Activated T-helper 1 cell treated with Interleukin-2 at 50 U/mL for 16 hours (primary cell): ENCODE measurements at places on chromosomes 13 and 19.

DNA sequence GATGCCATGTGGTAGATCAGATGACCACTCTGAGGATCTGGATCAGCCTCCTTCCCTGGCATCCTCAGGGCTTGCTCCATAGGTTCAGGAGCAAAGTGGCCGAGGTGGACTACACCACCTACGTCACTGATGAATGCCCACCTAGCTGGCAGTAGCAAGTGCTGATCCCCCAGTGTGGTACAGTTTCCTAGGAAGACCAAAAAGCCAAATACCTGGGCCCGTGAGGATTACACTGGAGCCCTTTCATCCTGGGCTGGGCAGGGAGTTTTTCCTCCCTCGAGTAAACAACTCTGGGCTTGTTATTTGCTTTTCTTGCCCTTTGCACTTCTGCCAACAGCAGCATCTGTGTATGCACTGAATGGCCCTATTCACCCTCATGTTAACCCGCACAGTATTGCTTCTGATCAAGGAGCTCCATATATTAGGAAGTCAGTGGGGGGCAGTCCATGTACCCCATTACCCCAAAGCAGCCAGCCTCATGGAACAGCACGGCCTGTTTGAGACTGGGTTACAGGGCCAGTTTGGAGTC lies 3.3 kb upstream of the MYADM start:
- DNase-seq, result no peak

GRCh38 chr13:49584771-49585182 lies 581 bp downstream of the RCBTB1 start:
- no peak for DNase-seq

- DNase-seq, result no peak
Measured at GRCh38 chr19:1945899-1946298, 4.9 kb downstream of the CSNK1G2 start.

DNA sequence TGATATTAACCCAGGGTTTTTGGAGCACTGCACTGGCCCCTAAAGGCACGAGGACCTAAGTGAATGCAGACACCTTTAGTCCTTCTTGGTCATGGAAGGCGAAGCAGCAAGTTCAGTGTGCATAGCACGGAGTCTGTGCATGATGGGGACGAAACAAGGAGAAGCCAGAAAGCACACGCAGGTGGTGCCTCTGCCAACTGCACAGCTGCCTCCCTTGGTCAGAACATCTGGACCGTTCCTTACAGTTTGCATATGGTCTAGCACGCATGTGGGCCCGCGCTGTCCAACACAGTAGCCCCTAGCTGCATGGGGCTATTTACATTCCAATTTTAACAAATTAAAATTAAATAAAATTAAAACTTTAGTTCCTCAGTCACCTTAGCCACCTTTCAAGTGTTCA lies 44.0 kb downstream of the FLT3 start:
- DNase-seq, result no peak

DNA sequence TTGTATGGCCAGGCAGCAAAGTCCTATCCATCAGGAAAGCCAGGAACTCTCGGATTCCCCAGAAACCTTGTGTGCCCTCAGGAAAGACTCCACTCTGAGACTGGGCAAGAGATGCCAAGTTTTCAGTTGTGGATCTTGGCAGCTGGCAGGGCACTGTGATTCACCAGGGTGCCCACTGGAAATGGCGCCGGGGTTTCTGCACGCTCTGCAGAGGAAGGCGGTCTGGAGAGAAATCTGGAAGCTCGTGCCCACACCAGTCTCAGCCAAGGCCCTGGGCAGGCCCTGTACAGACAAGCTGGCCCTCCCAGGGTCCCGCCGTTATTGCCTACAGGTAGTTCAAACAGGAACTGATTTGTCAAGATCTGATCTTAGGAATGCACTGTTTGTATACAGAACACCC lies 4.9 kb downstream of the NAPA start:
- DNase-seq, result no peak

DNA sequence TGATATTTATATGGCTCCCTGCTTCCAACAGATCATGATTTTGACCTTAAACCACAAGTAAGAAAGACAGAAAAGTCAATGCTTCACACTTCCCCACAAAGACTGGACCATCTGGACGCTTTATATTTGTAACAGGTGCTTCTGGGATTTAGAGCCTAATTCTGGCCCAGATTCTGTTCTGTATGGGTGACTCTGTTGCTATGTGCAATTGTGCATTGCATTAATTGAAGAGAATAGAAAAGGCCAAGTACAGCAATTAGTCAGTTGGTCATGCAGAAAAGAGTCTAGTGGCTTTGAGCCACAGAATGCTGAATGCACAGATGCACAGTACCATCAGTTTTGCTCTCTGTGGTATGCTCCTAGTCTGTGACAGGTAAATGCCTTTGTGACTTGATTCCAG lies 657.4 kb upstream of the ATXN8OS start:
- DNase-seq, result no peak

GRCh38 chr13:103192511-103193135 lies 126.4 kb upstream of the SLC10A2 start:
- DNase-seq, result no peak

- no peak for DNase-seq
Measured at GRCh38 chr19:11995174-11995573, 30.3 kb downstream of the ZNF763 start.

- DNase-seq, result no peak
Measured at GRCh38 chr19:13493516-13494310, 12.6 kb downstream of the CACNA1A start.

- no peak for DNase-seq
Measured at GRCh38 chr19:8214802-8215201, 5.6 kb downstream of the CERS4 start.

GRCh38 chr13:71448080-71448630 lies 418.8 kb downstream of the DACH1 start:
- no peak for DNase-seq

GRCh38 chr19:55333870-55334269 lies 5.8 kb upstream of the KMT5C start:
- no peak for DNase-seq

GRCh38 chr13:82062772-82063171 lies 1721.8 kb upstream of the SPRY2 start:
- DNase-seq, result no peak

GRCh38 chr13:38680912-38681311 lies 6.0 kb upstream of the FREM2 start:
- DNase-seq, result no peak

DNA sequence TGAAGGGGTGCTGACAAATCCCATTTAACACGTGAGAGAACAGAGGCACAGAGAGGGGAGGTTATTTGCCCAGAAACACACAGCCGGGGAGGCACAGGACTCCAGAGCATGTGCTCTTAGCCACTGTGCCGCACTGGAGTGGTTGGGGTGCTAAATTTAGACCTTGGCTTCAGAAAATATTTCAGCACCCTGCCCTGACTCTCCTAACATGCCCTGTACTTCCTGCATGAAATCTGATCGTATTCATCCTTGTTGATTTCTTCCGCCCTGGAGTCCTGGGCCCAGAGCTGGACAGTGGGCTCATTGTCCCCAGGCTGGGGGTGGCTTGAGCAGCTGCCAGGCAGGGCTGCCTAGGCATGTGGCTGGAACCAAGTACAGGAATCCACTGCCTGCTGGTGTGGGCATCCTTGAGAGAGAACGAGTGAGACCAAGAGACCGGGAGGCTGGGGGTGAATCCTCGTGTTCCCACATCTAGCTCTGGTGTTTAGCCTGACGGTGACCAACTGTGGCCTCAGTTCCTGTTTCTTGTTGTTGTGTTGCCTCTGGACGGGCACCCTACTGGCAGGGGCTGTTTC lies 5.3 kb downstream of the SLC27A1 start:
- no peak for DNase-seq

DNA sequence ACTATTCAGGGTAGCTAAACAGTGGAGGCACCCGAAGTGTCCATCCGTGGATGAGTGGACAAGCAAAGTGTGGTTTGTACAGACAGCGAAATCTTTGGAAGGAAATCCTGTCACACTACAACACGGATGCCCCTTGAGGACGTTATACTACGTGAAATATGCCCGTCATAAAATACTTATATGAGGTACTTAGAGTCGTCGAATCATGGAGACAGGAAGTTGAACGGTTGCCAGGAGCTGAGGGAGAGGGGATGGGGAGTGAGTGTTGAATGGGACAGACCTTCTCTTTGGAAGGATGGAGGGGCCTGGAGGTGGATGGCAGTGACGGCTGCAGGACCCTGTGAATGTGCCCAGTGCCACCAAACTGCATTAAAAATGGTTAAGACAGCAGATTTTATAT lies 11.6 kb downstream of the ATP4B start:
- no peak for DNase-seq

DNA sequence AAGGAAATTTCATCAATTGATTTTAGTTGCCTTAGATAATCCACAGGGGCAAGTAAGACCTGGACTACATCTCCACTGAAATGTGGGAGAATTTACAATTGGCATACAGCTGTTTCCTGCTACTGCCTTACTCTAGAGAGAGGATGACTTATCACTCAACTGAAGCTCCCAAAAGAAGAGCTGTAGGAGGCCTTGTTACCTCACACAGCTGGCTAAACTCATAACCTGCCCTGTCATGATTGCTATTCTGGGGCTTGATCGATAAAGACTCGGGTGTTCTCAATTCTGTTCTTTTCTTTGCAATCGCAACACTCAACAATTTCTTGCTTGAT lies 1396.4 kb downstream of the EFNB2 start:
- no peak for DNase-seq

DNA sequence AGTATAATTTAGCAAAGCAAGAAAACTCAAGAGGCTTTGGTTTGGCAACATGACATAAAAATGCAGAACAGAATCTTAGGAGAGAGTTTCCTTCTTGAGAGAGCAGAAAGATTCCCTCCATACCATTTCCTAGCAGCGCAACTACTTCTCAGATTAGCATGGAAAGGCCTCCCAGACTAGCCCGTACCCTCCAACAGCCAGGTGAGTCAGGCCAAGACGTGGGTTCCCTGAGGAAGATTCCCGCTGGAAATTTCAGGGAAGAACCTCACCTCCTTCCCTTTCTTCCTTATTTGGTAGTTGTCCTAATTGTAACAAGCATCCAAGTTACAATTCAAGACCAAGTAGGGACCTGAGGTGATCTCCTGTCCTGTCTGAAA lies 12.3 kb downstream of the COL4A2 start:
- no peak for DNase-seq

GRCh38 chr13:50319635-50320255 lies 304.5 kb downstream of the KCNRG start:
- no peak for DNase-seq

DNA sequence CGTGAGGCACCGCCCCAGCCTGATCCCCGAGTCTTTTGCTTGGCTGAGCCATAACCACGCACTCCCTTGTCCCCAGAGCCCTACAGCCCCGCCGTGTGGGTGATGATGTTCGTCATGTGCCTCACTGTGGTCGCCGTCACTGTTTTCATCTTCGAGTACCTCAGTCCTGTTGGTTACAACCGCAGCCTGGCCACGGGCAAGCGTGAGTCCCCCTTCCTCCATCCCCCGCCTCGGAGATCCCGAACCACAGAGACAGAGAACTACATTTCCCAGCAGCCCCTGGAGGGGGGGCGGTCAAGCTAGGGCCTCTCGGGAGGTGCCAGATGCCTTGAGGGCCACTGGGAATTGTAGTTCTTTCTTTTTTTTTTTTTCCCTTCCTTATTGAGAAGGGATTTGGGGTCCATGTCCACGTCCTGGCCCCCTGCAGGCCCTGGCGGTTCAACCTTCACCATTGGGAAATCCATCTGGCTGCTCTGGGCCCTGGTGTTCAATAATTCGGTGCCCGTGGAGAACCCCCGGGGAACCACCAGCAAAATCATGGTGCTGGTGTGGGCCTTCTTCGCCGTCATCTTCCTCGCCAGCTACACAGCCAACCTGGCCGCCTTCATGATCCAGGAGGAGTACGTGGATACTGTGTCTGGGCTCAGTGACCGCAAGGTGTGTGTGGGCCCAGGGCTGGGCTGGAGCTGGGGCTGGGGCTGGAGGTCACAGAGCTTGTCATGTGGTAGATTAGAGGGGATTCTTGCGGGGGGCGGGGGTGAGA lies 25.9 kb downstream of the GRIN2D start:
- peak; percentile 52 for DNase-seq

DNA sequence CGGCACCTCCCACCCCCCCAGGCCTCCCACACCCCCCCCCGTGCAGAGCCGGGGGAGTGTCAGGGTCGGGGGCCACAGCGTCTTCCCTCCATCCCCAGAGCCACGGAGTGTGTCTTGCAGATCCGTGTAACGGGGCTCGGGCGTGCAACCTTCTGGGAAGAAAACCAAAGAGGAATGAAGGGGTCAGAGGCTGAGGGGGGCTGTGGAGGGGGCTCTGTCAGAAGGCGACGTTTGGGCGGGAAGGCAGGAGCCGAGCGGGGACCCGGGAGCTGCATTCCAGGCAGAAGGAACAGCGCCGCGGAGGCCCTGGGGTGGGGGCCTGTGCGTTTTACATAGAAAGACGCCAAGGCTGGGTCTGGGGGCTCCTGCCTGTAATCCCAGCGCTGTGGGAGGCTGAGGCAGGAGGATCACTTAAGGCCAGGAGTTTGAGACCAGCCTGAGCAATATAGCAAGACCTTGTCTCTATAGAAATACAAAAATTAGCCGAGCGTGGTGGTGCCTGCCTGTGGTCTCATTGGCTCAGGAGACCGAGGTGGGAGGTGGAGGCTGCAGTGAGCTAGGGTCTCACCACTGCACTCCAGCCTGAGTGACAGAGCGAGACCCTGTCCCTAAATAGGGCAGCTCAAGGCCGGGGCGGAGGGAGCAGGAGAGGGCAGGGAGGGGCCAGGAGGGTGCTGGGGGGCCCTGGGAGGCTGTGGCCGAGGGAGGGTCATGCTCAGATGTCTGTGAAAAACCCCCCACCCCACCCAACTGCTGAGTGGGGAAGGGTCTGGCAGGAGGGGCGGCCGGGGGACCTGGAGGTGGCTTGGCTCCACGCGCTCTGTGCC lies 27.8 kb downstream of the ARID3A start:
- no peak for DNase-seq

DNA sequence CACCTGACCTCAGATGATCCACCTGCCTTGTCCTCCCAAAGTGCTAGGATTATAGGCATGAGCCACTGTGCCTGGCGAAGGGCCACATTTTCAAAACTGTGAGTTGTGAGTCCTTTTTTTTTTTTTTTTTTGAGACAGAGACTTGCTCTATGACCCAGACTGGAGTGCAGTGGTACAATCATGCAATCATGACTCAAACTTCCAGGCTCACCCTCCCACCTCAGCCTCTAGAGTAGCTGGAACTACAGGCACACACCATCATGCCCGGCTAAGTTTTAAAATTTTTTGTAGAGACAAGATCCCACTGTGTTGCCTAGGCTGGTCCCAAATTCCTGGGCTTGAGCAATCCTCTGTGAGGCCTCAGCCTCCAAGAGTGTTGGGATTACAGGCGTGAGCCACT lies 3.8 kb upstream of the MYPOP start:
- no peak for DNase-seq

GRCh38 chr13:47673009-47673850 lies 327.8 kb downstream of the SUCLA2 start:
- DNase-seq, result no peak
